ENCODE measurements at places on chromosomes 3 and 15.

- no peak for DNase-seq
Measured at GRCh38 chr3:107452436-107452835, 70.3 kb upstream of the BBX start.

GRCh38 chr3:36907911-36908646 is 36.8 kb downstream of the TRANK1 start:
- DNase-seq: peak; percentile 25

- no peak for DNase-seq
Measured at GRCh38 chr3:130258532-130258952, 86.9 kb upstream of the COL6A5 start.

- no peak for DNase-seq
Measured at GRCh38 chr3:184316792-184317191, 2.4 kb downstream of the EIF4G1 start.

- no peak for DNase-seq
Measured at GRCh38 chr3:171828902-171829770, 14.0 kb upstream of the TMEM212 start.

DNA sequence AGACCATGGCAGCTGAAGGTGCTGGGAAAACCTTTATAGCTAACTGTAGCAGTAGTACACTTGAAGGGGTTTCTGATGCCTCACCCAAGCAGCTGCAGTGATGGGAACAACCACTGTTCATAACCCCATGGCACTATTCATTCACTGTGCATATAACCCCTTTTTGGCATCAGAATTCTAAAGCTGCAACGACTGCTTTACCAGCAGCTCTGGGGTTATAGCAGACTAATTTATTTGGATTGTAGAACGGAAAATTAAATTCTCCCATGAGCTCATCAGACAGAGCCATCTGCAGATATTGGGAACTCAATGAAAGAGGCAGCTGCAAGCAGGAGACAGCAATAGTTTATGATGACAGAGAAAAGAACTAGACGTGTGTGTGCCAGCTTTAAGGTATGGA is 28.6 kb downstream of the TFDP2 start:
- DNase-seq: no peak

All from activated CD8-positive, alpha-beta memory T cell treated with anti-CD3 and anti-CD28 coated beads for 1 hour (primary cell).